Calu3 (cell line): ENCODE measurements at places on chromosomes 3 and 15. TPM values are rescaled to one million over a fixed set of nuclear protein-coding genes. Genes with fewer than 3 reads are reported as not detected.

The CCDC54 gene
- not detected in 2 replicates for total RNA-seq

The PLCB2 gene
- total RNA-seq, result 37.3 and 43.1 TPM in 2 replicates

The MUC4 gene
- total RNA-seq, result 3.6 and 4.6 TPM in 2 replicates

The GOLGA8T gene
- total RNA-seq, result not detected in 2 replicates

The PARP3 gene
- total RNA-seq, result 15.0 and 20.4 TPM in 2 replicates

The FGD5 gene
- total RNA-seq, result not detected in 2 replicates

The HDC gene
- not detected in 2 replicates for total RNA-seq

The CLDN16 gene
- 2.9 and 4.8 TPM in 2 replicates for total RNA-seq

The CPOX gene
- 16.8 and 19.9 TPM in 2 replicates for total RNA-seq

The PARP15 gene
- 3.4 and 3.6 TPM in 2 replicates for total RNA-seq

The ARHGEF26 gene
- total RNA-seq, result 19.0 and 21.4 TPM in 2 replicates

The CYFIP1 gene
- total RNA-seq, result 53.7 and 60.1 TPM in 2 replicates

The FBXW12 gene
- total RNA-seq, result not detected in 2 replicates

The PRSS50 gene
- total RNA-seq, result not detected in 2 replicates
